ENCODE measurements at places on chromosomes 3 and 15.

- DNase-seq: no peak
These were observed 14.5 kb upstream of the CAPN3 start for GRCh38 chr15:42344763-42345162.

- DNase-seq: no peak
These were observed 157.3 kb upstream of the SMAD3 start for GRCh38 chr15:66907826-66908743.

GRCh38 chr15:75217012-75217411 lies 15.3 kb downstream of the C15orf39 start:
- DNase-seq: no peak

GRCh38 chr3:135500034-135500433 lies 465.5 kb upstream of the PPP2R3A start:
- no peak for DNase-seq

GRCh38 chr15:75646112-75646943 lies 1.4 kb upstream of the SNX33 start:
- DNase-seq: no peak

DNA sequence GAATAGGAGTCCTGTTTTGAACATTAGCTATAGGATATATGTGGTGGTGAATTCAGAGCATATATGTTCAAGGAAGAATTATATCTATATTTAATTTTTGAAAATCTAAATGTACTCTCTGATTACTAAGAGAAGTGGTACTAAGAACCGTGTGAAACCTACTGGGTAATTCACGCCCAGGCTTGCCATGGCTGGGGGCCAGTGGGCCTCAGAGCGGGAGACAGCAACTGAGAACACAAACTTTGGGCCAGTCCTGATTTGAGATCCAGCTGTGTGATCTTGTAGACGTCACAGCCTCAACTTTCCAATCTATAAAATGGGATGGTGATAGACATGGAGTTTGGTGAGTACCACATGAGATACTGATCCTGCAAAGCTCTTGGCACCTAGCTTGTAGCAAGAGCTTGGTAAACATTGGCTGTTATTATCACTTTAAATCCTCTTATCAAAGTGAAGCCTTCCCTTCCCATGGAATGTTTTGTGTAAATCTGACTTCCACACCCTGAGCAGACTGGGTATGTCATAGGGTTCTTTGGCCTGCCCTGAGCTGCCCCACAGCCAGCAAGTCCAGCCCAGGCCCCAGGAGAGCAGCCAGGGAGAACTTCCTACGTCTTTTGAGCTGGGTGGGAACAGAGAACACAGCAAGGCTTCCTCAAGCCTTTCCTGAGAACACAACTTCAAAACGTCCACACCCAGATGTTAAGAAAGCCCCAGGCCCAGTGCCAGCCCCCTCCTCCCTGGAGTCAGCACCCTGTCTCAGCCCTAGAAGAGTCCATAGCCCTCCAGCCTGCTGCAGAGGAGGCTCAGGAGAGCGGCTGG lies 8.2 kb upstream of the PAQR5 start:
- no peak for DNase-seq

- no peak for DNase-seq
These were observed 213.7 kb upstream of the GAP43 start for GRCh38 chr3:115409596-115409995.

DNA sequence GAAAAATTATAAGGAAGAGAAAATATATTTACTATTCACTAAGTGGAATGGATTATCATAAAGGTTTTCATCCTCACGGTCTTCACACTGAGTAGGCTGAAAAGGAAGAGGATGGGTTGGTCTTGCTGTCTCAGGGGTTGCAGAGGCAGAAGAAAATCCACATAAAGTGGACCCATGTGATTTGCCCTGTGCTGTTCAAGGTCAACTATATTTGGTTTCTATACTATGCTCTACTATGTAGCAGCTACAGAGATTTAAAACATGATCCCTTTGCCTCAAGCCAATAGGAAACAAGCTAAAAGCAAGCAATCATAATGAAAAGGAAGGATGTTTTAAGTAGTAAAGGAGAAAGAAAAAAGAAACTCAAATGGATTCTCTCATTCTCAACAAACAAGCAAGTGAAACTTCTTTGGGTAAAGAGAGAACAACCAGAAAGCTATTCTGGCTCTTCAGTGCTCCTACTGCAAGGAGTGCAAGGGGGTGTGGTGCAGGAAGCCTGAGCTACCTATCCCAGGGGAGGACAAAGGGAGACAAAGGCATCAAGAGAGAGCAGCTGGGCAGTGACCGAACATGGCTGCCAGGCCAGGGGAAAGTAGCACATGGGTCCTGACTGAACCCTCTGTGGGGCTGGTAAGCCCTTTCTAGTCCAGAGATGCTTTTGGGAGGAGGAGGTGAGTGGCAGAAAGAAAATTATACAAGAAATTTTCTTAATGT lies 35.9 kb downstream of the SFMBT1 start:
- DNase-seq: peak; percentile 27

DNA sequence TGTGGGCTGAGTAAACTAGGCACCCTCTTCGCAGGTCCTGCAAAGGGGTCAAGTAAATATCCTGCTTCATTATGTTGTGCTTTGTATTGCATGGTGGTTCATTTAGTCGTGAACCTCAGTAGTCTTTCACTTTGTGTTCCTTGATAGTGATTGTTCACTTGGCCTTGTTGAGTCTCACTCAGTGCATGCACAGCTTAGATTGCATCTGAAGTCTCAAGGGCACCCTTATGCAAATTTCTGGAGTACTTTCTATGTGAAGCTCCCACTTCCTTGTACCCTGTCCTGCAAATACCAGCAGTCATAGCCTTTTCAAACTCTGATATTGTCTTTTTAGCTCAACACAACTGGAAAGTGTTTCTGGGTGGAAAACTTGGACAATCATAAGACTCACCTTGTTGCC lies 519.2 kb downstream of the NAALADL2 start:
- DNase-seq: no peak

GRCh38 chr15:89642106-89642505 lies 13.2 kb downstream of the KIF7 start:
- no peak for DNase-seq

- no peak for DNase-seq
These were observed 394.8 kb downstream of the FHIT start for GRCh38 chr3:60856257-60857046.

DNA sequence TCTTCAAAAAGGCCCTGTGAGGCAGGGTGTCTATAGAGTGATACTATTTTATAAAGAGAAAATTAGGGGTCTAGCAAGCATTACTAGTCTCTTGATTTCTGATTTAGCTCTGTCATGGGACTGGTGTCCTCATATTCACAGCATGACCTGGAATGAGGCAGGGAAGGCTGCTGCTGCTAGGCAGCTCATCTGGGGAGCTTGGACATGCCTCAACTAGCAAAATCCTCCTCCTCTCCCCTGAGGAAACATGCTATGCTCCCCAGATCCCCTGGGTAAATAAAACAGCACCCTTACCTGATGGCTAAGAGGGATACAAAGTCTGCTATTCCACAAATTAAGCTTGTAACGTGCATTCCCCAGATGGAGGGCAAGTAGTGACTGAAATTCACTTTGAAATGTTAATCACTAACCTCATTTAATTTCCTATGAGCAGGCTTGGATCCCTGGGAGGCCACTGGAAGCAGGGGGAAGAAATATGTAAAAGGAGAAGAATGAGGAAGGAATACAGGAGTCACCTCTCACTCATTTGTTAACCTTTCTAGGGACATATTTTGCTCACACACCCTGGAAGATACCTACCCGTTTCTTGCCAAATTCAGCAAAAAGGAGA lies 709.4 kb downstream of the SQOR start:
- no peak for DNase-seq

DNA sequence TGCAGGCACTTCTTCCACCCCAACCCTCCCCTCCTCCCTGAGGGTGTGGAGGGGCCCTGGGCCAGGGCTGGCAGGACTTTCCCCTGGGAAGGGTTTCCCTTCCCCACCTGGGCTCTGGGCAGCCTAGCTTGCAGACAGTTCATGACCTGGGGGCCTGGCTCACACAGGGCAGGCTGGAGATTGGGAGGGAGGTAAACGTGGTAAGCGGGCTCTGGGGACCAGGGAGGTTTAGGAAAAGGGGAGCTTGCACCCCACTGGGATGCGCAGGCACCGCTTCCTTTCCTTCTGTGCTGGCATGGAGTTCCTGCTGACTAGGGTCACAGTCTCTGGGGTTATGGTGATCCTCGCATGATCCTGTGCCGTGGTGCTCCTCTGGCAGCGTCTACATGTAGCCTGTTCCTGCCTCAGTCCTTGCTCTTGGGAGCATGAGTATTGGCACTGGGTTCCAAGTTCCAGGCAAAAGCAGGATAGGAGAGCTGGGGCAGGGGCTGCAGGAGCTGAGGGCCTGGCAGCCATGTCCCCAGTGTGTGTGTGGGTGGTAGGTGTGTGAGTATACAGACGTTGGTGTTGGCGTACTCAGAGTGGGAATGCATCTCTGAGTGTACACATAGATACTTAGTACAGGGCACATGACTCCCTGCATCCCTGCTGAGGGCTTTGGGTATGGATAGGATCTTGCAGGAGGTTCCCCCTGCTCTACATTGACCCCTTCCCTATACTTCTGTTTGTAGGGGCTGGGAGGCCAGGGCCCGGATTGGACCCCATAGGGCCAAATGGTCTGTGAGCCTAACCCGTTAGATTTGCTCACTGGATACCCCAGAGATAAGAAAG lies 6.9 kb downstream of the GLYCTK start:
- DNase-seq: no peak

DNA sequence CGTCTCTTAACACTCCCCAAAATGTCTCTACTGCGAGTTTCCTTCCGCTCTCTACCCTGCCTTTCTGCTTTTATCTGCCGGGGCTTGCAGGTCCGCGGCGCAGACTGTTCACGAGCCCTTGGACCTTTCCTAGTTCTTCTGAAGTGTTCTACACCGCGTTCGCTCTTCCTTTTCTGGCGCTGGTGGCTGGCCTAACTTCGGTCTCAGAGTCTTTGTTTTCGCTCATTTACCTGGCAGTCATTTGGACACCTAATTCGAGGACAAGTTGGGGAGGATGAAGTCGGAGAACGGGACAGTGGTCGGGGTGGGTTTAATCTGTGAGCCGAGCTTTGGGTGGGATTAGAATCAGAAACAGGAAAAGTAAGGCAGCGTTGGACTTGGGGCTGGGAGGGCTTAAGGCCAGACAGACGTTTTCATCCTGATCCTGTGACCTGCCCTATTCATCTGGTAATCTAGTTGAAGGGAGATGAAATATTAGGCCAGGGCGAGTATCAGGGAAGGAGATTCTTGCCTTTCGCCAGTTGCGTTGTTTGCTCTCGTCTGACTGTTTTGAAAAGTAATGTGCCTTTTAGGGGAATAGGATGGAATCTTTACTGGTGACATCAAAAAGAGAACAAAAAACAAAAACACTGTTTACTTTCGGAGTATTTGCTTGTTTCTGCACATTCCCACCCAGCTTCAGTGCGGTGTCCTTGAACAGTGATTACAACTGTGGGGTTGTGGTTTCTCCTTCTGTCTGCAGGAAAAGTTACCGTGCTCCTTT lies 1.8 kb downstream of the DIPK2A start:
- no peak for DNase-seq
